WTC11 (cell line): ENCODE measurements at places on chromosomes 13 and 19. TPM values are rescaled to one million over a fixed set of nuclear protein-coding genes. Genes with fewer than 3 reads are reported as not detected.

The CEACAM20 gene
- total RNA-seq: not detected in 3 replicates

The TMEM147 gene
- total RNA-seq: 132 to 135 TPM (median 132 TPM) in 3 replicates

The LMTK3 gene
- total RNA-seq: 15.9 to 19.4 TPM (median 19.1 TPM) in 3 replicates

The SWSAP1 gene
- total RNA-seq: 2.4 to 3.9 TPM (median 3.0 TPM) in 3 replicates

The CBY2 gene
- total RNA-seq: 0.50 to 0.74 TPM in 2 of 3 replicates, not detected in the other

The TMPRSS9 gene
- 0.37 to 0.57 TPM (median 0.55 TPM) in 3 replicates for total RNA-seq

The BRSK1 gene
- 49.2 to 52.4 TPM (median 49.7 TPM) in 3 replicates for total RNA-seq

The URAD gene
- total RNA-seq: not detected in 3 replicates

The ATP4B gene
- not detected in 3 replicates for total RNA-seq

The PROZ gene
- total RNA-seq: not detected in 3 replicates

The ZNF90 gene
- 112 to 114 TPM (median 114 TPM) in 3 replicates for total RNA-seq

The ELL gene
- total RNA-seq: 11.6 to 17.3 TPM (median 13.1 TPM) in 3 replicates

The ALKBH7 gene
- total RNA-seq: 96.4 to 119 TPM (median 114 TPM) in 3 replicates

The PLIN5 gene
- total RNA-seq: 3.3 to 4.2 TPM (median 3.9 TPM) in 3 replicates

The MEIOSIN gene
- 0.11 to 0.23 TPM in 2 of 3 replicates, not detected in the other for total RNA-seq

The CAMSAP3 gene
- 27.8 to 34.6 TPM (median 32.1 TPM) in 3 replicates for total RNA-seq

The ZNF844 gene
- 9.1 to 10.5 TPM (median 9.4 TPM) in 3 replicates for total RNA-seq

The CEACAM19 gene
- 1.9 to 2.9 TPM (median 2.3 TPM) in 3 replicates for total RNA-seq

The ZNF223 gene
- total RNA-seq: 5.0 to 7.2 TPM (median 5.7 TPM) in 3 replicates

The SOX1 gene
- total RNA-seq: 0.15 to 0.25 TPM (median 0.18 TPM) in 3 replicates

The CCDC70 gene
- not detected in 3 replicates for total RNA-seq

The C1QTNF9 gene
- total RNA-seq: not detected in 3 replicates

The ONECUT3 gene
- total RNA-seq: 0.04 TPM in 1 of 3 replicates, not detected in the others

The FBXO27 gene
- total RNA-seq: 18.9 to 22.7 TPM (median 20.0 TPM) in 3 replicates

The COL4A1 gene
- 75.0 to 89.6 TPM (median 82.3 TPM) in 3 replicates for total RNA-seq

The SIAH3 gene
- total RNA-seq: 0.09 to 0.31 TPM (median 0.11 TPM) in 3 replicates

The ACER1 gene
- total RNA-seq: not detected in 3 replicates

The PSPN gene
- 1.9 to 3.5 TPM (median 2.9 TPM) in 3 replicates for total RNA-seq

The CYP2F1 gene
- 0.24 to 1.3 TPM (median 0.30 TPM) in 3 replicates for total RNA-seq

The CCL25 gene
- 0.53 TPM in 1 of 3 replicates, not detected in the others for total RNA-seq

The ALOX5AP gene
- 0.30 TPM in 1 of 3 replicates, not detected in the others for total RNA-seq

The NACC1 gene
- 212 to 237 TPM (median 213 TPM) in 3 replicates for total RNA-seq

The FAM124A gene
- total RNA-seq: 41.2 to 45.8 TPM (median 41.6 TPM) in 3 replicates

The CALR3 gene
- 0.21 to 0.87 TPM (median 0.50 TPM) in 3 replicates for total RNA-seq

The PBX4 gene
- 3.2 to 4.5 TPM (median 3.5 TPM) in 3 replicates for total RNA-seq

The LYPD5 gene
- 0.39 to 0.78 TPM (median 0.46 TPM) in 3 replicates for total RNA-seq

The SIGLEC10 gene
- total RNA-seq: 0.44 TPM in 1 of 3 replicates, not detected in the others

The PTGIR gene
- total RNA-seq: 0.24 TPM in 1 of 3 replicates, not detected in the others
